ENCODE measurements at places on chromosomes 11 and 22.

DNA sequence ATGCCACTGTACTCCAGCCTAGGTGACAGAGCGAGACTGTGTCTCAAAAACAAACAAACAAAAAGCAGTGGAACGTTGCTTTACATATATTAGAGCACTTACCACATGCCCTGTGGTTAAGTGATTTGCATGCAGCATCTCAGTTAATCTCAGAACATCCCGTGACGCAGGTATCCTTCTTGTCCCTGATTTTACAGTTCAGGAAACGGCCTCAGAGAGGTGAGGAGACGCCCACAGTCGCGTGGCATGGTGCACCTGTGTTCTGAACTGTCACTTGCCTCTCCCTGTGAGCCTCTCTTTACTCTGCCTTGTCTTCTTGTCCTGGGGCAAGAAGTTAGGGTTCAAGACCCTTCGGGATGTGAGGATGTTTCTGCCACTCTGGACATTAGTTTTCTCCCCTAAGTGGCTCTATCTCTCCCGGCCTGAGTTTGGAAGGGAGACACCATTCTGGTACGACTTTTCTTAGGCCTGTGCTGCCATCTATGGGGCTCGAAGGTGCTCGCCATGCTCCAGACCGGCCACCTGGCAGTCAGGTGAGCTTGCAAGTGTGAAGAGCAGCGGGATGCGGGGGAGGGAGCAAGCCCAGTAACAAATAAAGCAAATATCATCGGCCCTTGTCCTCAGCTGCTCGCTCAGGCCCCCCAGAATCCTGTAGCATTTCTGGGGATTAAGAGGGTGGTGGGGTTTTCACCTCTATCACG is 25.6 kb downstream of the YWHAH start:
- peak; percentile 64 for DNase-seq

DNA sequence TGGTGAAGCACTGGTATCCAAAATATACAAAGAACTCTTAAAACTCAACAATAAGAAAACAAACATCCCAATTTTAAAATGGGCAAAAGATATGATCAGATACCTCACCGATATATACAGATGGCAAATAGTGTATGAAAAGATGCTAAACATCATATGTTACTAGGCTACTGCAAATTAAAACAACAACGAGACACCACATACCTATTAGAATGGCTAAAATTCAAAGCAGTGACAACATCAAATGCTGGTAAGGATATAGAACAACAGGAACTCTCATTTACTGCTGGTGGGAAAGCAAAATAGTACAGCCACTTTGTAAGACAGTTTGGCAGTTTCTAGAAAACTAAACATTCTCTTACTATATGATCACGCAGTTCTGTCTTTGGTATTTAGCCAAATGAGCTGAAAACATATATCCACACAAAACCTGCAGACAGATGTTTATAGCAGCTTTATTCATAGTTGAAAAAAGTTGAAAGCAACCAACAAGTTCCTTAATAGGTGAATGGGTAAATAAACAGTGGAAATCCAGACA is 38.5 kb downstream of the SIK3 start:
- no peak for DNase-seq

DNA sequence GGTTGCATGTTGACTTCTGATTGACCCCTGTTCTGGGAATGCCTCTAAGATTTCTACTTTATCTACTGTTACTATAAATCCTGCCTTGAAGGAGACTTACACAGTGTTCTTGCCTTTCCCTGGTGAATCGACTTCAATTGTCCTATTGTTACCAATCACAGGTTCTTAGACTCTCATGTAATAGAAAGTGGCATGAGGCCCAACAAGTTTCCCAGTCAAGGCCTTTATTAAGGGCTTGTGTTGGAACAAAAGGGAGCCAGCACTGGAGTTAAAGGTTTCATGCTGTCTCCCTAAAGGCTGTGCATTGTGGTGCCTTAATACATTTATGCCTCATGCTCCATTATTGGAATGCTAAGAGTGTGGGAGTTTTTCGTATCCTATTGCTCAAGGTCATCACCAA is 23.3 kb downstream of the MS4A2 start:
- no peak for DNase-seq

GRCh38 chr11:106276859-106277436 is 199.5 kb downstream of the AASDHPPT start:
- no peak for DNase-seq

DNA sequence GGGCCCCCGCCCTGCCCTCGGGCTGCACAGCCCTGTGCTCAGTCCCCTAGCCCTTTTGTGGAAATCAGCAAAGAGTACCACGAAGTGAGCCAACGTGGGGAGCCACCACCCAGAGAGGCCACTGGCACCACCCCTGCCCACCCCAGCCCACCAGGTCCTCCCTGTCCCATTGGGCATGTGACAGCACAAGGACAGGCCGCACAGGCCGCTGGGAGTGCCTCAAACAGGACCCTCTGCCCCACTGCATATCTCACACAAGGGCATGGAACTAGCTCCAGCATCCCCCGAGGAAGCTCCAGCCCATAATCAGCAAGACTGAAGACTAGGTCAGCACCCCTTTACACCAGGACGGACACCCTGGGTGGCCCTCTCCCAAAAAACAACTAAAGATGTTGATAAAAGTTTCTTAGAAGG is 29.7 kb downstream of the GNB1L start:
- DNase-seq = no peak

DNA sequence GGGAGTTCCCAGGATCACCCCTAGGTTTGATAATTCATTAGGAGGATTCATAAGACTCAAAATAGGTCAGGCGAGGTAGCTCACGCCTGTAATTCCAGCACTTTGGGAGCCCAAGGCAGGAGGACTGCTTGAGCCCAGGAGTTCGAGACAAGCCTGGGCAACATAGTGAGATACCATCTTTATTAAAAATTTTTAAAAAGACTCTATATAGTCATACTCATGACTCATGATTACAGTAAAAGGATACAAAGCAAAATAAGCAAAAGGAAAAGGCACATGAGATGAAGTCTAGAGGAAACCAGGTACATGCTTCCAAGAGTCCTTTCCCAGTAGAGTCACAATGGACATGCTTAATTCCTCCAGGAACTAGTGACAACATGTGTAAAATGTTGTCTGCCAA is 13.9 kb upstream of the PTS start:
- DNase-seq = no peak

DNA sequence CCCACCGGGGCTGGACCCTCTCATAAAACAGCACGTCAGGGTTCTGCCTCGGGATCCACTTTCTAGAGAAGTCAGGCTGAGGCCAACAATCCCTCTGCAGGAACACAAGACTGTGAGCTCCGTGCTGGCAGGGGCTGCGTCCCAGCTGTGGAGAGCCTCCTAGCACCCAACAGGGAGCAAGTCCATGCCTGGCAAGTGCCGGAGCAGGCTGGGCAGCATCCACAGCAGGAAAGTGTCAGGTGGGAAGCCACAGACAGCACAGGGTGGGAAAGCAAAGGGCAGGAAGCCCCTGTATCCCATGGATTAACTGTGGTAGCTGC is 682.3 kb downstream of the TBC1D22A start:
- DNase-seq = no peak

- DNase-seq = no peak
These were observed 28.9 kb downstream of the THOC5 start for GRCh38 chr22:29524442-29525191.

DNA sequence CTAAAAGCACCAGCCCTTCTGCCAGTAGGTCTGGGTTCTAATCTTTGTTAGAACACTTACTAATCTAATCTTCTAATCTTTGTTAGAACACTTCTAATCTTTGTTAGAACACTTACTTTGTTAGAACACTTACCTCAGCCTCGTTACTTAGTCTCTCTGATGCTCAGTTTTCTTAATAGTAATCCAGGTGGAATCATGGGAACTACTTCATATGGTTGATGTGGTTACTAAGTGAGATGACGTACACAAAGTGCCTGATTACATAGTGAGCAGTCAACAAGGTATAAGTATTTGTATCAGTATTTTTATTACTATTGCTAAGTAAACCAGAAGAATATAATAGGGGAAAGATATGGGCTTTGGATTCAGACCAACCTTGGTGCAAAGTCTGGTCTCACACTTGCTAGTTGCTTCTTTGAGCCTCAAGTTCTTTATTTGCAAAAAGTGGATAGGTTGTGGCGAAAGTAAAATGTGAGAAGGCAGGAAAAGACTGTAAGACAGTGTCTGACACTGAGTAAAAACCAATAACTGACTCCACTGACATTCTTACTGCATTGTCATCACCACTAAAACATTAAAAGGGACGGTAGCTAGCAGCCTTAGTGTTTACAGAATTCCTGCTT is 83.7 kb downstream of the TRAF6 start:
- DNase-seq = peak; percentile 17

Measured in DMS79 treated with DMSO at 0.1 percent for 48 hours (cell line).